ENCODE measurements at places on chromosomes 11 and 22. TPM values are rescaled to one million over a fixed set of nuclear protein-coding genes. Genes with fewer than 3 reads are reported as not detected.

DNA sequence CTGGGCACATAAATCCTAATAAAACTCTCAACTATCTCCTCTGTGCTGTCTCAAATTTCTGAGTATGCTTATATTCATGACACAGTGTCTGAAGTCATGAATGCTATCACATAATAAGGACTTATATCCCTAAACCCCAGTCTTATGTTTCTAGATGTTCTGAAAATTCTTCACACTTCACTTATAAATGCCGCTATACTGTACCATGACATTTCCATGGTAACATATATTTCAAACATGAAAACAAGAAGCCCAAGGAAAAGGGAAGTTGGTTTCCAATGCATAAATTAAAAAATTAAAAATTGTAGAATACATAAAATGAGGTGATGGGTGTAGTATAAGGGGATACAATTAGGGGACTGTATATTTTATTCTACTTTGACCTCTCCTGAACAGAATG lies 11.7 kb downstream of the GVQW3 start:
- DNase-seq, result no peak

GRCh38 chr11:117179048-117179999 lies 781 bp downstream of the SIDT2 start:
- peak; percentile 49 for DNase-seq

- no peak for DNase-seq
Measured at GRCh38 chr11:1560649-1561251, 11.3 kb downstream of the DUSP8 start.

DNA sequence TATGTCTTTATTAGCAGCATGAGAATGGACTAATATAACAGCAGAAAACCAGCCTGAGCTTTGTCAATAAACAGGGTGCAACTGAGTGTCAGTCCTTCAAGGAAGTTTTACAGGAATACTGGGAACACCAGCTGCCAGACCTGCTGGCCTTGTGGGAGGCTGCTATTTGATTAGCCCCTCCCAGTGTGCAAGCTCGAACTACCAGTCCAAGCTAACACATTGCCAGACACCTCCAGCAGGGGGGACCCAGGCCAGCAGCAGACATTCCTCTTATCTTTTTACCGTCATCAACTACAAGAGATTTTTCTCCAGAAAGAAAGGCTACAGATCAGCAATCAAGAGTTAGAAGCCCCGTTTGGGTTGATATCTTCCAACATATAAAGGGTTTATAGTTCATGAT lies 942.8 kb upstream of the TENM4 start:
- no peak for DNase-seq

- no peak for DNase-seq
Measured at GRCh38 chr22:30211124-30211820, 35.3 kb downstream of the LIF start.

- no peak for DNase-seq
Measured at GRCh38 chr11:119421351-119421750, 1.6 kb downstream of the THY1 start.

GRCh38 chr11:125358254-125358840 lies 137.7 kb downstream of the FEZ1 start:
- no peak for DNase-seq

The OVOL1 gene
- total RNA-seq, result 0.42 TPM

DNA sequence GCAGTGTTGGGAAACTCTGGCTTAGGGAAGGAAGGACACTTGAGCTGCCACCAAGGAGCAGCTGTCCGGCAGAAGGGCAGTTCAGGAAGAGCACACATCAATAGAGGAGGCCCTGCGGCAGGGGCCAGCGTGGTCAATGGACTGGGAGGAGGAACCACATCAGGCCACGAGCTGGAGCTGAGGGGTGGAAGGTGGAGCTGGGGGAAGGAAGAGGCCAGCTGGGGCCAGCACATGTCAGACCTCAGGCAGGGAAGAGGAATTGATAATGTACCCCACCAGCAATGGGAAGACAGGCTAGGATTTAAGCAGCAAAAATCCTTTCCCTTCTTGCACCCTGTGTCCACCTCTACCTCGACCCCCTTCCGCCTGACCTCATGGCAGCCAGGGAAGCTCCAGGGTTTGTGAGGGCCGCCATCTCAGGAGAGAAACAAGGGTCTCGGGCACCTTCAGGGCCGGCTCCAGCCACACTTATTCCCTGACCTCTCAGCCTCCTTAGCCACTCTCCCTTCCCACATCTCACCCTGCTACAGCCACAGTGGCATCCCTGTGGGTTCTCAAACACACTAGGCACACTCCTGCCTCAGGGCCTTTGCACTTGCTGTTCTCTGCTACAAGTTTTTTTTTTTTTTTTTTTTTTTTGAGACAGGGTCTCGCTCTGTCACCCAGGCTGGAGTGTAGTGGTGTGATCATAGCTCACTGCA lies 157.8 kb upstream of the GRK3 start:
- no peak for DNase-seq

The OR5J2 gene
- not detected for total RNA-seq

GRCh38 chr22:21047035-21047661 lies 1.4 kb downstream of the LRRC74B start:
- no peak for DNase-seq

- DNase-seq, result peak; percentile 65
Measured at GRCh38 chr11:78420796-78421209, 3.2 kb upstream of the GAB2 start.

GRCh38 chr11:75525433-75526191 lies at the start of gene GDPD5:
Gene GDPD5, minus strand, starts transcription at chr11:75525941. Its CDS starts 48,206 bp downstream, at chr11:75477735.
- DNase-seq, result peak; percentile 91

- DNase-seq, result no peak
Measured at GRCh38 chr22:22981670-22982571, 88.4 kb upstream of the GNAZ start.

Data from activated naive CD8-positive, alpha-beta T cell treated with anti-CD3 and anti-CD28 coated beads for 36 hours (primary cell).